ENCODE measurements at places on chromosomes 1 and 21.

- no peak for DNase-seq
Observed at GRCh38 chr1:6179564-6180175, 451 bp downstream of the CHD5 start.

DNA sequence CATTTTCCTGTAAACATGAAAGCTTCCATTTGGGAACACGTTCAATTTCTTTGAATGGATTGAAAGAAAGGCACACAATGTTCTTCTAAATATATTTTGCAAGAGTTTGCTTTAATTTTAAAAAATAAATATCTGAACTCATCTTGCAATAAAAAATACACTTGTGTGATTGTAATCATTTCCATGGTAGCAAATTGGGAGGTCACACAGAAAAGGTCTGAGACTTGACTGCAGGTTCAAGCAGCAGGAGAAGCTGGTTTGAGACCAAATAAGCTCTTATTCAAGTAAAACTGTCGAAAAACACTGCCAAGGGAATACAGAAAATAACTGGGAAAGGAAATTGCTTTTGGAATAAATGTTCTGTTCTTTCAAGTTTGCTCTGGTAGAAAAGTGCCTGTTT lies 498.9 kb downstream of the ADGRL2 start:
- no peak for DNase-seq

DNA sequence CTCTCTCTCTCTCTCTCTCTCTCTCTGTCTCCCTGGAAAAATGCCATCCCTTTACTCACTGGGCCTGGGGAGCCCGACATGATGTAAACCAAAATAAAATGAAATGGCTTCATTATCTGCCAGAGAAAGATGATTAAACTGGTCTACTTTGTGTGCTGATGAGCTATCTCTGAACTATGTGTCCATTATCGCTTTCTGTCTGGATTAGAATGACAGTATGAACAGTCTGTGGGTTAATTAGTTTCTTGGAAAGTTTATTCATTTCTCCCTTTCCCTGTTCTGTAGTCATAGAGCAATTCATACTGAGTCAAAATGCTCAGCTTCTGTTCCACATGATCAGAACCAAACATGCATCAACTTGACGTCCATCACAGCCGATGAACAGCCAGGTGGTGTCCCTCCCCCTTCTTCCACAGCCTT lies 72.4 kb upstream of the KCND3 start:
- DNase-seq: no peak

DNA sequence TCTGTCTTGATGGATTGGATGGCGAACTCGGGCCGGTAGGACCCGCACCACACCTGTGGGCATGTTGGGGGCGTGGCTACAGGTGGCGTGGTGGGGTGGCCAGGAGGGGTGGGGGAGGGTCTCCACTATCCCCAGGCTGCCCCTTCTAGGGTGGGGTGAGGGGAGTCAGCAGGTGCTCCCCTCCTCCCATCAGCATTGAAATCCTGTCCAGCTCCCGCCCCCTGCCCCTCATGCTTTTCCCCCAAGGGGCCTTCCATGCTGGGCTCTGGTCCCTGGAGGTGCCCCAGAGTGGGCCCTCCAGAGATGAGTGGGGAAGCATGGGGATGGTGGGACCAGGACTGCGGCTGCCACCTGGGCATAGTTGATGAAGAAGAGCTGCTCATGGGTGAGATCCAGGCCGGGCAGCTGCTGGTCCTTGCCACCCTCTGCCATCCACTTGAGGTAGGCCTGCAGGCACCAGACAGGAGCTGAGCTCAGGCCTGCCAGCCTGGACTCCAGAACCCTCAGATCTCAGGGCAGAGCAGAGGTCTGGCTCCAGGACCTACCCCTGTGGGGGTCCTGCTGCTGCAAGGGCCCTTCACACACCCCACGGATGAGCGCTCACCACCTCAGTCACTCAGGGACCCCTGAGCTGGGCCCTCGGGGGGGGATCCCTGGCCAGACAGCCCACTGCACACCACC lies 5.1 kb downstream of the PRXL2B start:
- no peak for DNase-seq

DNA sequence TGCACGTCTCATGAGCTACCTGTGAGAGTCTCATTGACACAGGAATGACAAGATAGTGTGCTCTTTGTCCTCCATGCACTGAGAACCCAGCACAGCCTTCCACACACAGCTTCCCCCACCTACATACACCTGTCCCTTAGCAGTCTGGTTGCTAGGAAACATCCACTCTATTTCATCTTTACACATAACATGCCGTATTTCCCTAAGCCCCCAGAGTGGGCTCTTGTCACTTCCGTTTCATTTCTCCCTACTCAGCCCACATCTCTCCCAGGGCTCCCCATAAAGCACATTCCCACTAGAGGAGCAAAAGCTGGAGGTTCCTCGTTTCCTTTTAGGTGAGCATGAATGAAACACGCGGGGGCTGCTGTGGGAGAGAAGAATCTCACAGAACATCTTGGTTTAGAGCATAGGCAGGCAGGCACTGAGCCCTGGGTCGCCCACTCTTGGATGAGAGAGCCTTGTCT lies 137.1 kb downstream of the ETS2 start:
- DNase-seq: no peak

- no peak for DNase-seq
Observed at GRCh38 chr1:157369808-157370521, 182.3 kb downstream of the FCRL5 start.

DNA sequence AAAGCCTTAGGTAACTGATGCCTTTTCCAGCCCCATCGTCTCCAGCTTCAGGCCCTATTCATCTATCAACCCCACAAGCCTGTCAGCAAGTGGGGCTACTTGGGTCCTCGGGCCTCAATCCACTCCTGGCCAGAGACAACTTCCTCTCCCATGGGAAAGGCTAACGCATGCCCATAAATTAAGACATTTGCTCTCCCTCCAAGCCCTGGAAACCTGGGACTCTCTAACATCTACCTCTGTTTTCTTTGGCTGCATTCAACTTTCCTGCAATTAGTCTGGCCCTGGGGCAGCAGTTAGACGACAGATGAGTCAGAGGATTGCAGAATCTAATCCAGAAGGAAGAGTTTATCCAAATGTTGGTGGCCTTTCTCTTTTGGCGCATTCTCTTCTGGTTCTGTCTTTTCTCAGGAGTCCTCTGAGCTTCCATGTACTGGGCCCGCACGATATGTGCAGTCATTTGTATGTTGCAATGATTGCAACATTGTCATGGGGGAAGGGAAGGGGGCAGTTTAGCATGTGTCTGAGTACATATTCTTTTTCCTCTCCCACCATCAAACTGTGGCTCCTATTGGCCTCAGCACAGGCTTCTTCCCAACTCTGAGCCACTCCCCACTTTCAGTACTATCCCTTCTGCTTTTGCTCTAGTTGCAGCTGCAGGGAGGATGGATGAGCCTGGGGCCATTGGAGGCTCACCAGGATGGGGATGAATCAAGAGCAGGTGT lies 54.4 kb downstream of the NAV1 start:
- no peak for DNase-seq

- DNase-seq: no peak
Observed at GRCh38 chr1:217718873-217719272, 87.7 kb downstream of the SPATA17 start.

- no peak for DNase-seq
Observed at GRCh38 chr1:46554597-46555381, 3.3 kb upstream of the KNCN start.

DNA sequence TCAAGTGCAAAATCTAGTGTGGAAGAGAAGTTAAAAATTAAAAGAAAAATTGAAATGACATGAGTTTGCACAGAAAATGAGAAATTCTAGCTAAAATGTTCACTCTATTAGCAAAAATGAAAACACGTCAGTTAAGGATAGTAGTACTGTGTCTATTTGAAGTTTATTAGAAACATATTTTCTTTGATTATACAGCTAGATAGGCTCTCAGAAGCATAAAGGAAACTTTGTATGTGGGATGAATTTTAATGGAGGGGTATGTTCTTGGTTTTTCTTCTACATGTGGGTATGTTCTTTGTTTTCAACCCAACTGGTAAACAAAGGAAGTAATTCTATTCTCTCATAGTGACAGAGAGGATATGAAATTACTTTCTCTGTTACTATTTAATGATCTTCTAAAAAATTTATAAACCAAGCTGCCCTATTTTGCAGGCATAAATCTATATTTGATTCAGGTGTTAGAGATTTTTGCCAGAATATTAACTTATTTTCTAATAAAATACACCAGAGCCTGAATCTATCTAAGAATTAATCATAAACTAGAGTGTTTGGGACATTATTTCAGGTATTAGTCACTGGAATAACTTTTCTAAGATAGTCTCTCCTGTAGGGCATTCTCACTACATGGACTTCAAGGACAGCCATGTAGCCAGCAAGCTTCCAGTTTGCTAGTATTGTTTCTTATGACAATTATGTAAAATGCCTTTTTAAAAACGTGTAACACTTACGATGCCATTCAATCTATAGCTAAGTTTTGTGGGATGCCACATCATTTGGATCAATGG lies 15.8 kb downstream of the GPSM2 start:
- DNase-seq: no peak

All from stimulated activated CD8-positive, alpha-beta memory T cell treated with anti-CD3 and anti-CD28 coated beads, Interleukin-15, amount 100 ng/mL, for 24 hours (primary cell).